ENCODE measurements at places on chromosomes 3 and 15. TPM values are rescaled to one million over a fixed set of nuclear protein-coding genes. Genes with fewer than 3 reads are reported as not detected.

The VPS18 gene
- 60.4 TPM for total RNA-seq

The NKIRAS1 gene
- 7.7 TPM for total RNA-seq

The PLCB2 gene
- 5.1 TPM for total RNA-seq

The CHL1 gene
- not detected for total RNA-seq

The CACNA2D2 gene
- 0.10 TPM for total RNA-seq

The CMTM8 gene
- total RNA-seq: 2.7 TPM

- no peak for DNase-seq
Measured at GRCh38 chr3:129003578-129004112, 2.5 kb downstream of the EFCC1 start.

- DNase-seq: no peak
Measured at GRCh38 chr3:135491491-135492205, 473.9 kb upstream of the PPP2R3A start.

DNA sequence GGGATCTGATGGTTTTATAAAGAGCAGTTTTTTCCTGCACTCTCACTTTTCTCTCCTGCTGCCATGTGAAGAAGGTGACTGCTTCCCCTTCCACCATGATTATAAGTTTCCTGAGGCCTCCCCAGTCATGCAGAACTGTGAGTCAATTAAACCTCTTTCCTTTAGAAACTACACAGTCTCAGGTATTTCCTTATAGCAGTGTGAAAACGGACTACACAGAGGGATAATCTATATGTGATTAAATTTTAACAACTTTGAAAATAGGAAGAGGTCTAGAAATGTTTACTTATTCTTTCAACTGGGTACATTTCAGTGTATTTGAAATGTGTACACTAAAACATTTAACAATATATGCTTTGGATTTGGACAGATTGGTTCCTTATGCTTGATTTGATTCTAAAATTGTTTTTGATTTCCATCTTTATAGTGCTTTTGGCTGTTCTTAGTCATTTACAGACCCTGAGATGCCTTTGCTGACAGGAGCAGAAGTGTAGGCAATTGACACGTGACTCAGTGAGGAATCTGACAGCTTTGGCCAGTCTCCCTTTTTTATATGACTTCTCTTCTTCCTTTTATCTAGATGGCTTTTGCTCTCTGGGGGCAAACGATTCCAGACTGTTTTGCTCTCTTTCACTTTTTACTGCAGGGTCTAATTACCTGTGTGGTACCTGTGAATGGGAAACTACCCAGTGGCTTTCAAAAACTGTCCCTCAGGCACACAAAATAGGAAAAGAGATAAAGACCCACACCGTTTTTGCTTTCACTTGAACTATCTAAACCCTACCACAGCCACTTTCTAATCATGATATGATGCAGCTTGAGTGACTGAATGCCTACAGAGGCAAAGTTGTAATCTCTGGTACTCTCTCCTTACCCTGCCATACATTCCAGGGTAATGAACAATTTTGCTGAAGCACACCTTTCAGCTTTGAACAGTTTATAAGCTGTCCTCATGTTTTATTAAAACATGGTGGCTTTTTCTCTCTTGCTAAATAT, 422.6 kb downstream of the ROBO1 start:
- no peak for DNase-seq

DNA sequence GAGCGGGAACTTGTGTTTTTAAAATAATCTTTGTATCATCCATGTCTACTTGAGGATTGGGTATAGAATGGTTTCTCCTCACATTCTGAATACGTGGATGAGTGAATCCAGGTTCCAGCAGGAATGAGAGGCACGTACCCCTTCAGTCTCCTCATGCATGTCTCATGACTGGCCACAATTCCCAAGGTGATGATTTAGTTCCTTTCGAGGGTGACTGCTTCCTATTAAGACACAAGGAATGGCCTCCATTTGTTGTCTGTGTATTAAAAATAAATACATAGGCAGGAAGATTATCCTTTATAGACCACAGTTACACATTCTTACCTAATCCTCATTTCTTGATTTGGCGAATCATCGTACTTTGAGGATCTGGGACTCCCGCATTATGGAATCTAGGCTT, 217.0 kb upstream of the LRIG1 start:
- no peak for DNase-seq

GRCh38 chr3:102514241-102514640, 79.4 kb downstream of the ZPLD1 start:
- no peak for DNase-seq

DNA sequence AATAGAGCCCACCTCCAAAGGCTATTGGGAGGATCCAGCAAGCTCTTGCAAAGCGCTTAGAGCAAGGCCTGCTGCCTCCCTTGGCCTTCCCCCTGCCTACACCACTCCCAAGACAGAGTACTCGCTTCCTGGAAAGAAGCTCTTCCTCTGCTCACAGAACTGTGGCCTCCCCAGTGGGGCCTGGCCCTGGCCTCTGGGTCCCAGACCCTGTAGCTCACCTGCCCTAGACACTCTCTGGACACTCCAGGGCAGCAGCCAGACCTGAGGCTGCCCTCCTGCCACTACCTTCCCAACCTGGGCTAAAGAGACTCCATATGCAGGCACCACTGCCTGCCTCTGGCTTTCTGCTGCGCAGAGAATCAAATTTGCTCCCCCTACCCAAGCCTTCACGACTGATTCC, 49.9 kb downstream of the GRIP2 start:
- no peak for DNase-seq

- DNase-seq: peak; percentile 33
Measured at GRCh38 chr15:42385206-42385979, 26.1 kb downstream of the CAPN3 start.

- DNase-seq: no peak
Measured at GRCh38 chr3:72629191-72629631, 219.0 kb downstream of the SHQ1 start.

- no peak for DNase-seq
Measured at GRCh38 chr15:77393471-77393840, 26.4 kb downstream of the PEAK1 start.

DNA sequence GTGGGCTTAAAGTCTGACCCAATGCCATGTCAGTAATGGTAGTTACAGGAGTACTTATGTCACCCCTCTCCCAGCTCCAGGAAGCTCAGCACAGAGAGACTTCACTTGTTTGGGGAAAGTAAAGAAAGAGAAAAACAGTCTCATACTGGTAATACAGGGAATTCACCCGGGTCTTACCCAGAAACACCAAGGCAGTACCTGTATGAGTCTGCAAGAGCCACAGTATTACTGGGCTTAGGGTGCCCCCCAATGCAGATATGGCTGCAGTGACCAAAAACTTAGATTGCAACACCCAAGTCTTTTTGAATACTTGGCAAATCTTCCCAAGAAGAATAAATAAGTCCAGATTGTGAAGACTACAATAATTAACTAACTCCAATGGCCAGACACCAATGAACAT, 622.1 kb downstream of the IGSF11 start:
- no peak for DNase-seq

- no peak for DNase-seq
Measured at GRCh38 chr3:49880581-49881315, 11.0 kb upstream of the CAMKV start.

DNA sequence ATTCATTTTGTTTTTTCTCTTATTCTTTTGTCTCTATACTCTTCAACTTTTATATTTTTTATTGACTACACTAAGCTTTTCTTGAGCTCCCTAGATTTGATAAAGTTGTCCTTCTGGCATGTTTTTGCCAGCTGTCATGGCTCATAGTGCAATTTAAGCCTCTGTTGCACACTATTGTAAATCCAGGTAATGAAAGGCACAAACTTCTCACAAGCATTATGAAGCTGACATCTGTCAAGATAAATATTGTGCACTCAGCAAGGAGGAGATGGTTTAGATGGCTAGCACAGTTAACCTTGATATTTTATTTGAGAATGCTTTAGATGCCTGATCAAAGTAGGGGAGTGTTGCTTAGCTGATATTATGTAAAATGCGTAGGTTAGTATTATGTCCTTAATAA, 1280.9 kb downstream of the NSUN3 start:
- DNase-seq: no peak

DNA sequence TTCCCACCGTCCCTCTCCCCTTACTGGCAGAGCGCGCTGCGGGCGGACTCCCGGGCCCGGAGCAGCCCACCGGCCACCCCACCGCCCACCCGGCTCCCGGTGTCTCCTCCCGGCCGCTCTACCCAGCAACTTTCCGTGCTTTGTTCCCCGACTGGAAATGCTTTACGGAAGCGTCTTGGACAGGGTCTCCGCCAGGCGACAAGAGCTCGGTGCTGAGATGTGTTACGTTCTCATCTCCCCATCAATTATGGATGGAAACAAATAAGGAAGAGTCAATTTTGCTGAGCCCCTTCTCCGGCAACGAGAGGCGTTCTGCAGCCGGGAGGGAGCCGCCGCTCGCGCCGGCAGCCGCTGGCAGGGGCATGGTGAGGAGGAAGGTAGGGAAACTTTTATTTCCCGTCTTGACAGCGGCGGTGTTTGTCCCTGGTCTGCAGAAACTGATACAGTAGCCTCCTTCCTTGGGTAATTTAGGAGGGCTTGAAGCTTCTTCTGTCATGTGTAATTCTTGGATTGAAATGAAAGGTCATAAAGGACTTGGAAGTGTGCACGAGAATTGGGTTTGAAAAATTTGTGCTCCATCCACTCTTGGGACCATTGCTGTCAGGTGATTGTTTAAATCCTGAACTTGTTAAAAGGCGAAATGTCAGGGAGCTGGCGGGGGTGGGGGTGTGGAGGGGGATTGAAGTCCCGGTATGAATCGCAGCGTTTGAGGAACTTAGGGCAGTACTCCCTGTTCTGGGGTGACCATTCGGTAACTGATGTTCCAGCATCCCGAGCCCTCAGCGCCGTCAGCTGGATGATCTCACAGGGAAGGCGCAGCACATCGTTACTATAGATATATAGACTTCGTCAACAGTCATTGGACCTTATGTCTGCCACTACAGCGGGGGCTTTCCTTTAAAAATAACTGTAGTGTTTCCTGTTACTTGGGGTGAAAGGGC, 1.5 kb downstream of the SEMA6D start:
- no peak for DNase-seq
